ENCODE measurements at places on chromosomes 2 and 18.

- DNase-seq: no peak
These were observed 61.3 kb downstream of the TSN start for GRCh38 chr2:121816797-121817196.

GRCh38 chr2:66577321-66578053 is 142.6 kb downstream of the MEIS1 start:
- DNase-seq: no peak

DNA sequence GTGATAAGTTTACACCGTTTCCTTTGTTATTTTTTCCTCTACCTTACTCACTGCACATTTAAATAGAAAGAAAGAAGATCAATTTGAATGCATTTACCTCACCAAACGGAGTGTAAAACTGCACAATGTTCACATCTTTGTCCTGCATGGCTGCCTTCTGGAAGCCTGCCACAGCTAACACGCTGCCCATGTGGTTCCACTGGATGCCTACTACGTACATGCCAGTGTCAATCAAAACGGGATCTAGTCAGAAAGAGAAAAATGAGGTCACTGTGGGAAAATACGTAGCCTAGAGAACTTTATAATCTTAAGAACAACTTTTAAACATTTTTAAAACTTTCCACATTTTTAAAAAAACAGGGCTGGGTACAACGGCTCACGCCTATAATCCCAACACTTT is 16.4 kb downstream of the WDR35 start:
- no peak for DNase-seq

GRCh38 chr2:123596621-123597020 is 428.5 kb upstream of the CNTNAP5 start:
- no peak for DNase-seq

DNA sequence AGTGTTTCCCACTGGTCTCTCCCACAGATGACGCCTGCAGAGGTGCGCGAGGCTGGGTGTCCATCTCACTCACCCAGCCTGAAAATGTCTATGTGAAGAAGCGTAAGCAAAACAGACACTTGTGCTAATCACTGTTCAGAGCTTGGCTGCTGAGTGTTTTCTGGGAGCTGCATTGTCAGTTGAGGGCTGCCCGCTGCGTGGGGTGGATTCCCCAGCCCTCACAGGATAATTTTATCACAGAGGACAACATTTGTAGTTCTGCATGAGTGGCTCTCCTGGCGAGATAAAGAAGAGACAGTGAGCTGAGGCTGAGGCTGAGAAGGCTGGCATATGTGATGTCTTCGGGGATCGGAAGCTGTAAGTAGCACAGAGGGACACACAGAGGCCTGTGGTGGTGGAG is 16.2 kb upstream of the CAPN13 start:
- no peak for DNase-seq

DNA sequence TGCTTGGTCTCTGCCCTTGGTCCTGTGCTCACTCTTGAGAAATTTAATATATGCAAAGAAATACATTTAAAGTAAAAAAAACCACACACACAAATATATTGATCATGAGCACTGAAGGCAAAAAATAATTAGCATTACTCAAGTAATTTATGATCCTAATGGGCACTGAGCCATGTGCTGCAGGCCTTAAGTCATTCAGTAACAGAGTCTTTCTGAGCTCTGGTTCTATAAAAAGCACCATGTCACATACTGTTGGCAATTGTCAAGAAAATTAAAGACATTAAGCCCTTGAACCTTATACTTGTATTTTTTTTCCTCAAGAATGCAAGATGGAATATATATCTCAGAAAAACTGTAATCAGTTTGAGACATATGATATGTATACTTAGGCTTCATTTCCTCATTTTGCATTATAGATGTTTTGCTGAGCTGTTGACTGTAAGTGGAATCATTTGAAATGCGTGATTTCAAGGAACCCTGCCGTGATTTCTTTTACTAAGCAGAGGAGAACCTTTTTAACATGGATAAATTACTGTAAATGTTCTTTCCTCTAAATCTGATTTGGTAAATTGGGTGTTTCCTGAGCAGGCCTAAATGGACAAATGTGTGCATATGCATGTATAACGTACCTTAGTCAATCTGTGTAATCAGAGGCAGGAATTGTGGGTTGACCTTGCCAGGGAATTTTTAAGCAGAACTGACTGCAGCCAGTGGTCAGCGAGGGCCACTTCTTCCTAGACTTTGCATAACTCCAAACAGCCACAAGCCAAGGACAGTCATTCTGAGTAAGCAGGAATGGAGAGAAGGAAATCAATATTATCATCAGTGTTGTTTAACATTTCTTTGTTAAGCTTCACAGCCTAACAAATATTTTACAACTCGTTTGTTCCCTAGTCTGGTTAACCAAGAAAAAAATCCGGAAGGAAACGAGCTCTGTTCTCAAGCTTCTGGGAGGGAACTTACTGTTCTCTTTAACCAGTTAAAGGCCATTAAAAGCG is 191.5 kb upstream of the ATP5MC3 start:
- DNase-seq: no peak

GRCh38 chr2:27211241-27211942 is 449 bp upstream of the ATRAID start:
- DNase-seq: no peak

- no peak for DNase-seq
These were observed 14.5 kb downstream of the CABYR start for GRCh38 chr18:24153397-24153796.

GRCh38 chr2:175030380-175031271 is 25.4 kb upstream of the CHN1 start:
- no peak for DNase-seq

DNA sequence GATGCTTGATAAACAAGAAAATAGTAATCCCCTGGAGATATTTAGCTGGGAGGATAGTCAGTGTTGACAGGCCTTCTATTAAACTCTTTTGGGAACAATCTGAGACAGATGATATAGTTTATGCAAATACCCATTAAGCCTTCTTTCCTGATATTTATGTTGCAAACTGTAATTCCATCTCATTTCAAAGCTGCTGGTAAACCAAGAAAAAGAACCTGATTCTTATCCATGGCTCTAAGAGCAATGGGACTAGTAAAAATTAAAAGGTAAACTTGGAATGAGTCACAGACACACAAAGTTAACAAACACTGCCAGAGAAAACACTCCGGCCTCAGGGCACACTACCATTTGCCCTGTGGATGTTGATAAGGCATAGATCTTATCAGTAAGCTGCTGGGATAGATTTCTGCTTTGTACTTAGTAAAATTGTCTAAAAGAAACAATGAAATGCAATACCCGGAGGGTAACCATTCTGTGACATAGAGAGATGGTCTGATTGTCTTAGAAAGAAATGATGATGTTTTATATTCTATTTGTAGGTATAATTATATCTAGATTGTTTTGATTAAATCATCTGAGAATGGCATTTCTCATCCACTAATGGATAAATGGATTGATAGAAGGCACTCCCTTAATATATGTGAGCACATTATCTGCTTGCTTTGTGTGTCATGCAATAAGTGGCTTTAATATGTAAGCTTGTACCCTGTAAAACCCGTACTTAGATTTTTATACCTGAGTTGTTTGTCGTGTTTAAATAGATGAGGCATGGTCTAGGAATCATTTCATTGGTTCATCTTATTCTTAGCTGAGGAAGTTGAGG is 13.2 kb downstream of the GALR1 start:
- no peak for DNase-seq

DNA sequence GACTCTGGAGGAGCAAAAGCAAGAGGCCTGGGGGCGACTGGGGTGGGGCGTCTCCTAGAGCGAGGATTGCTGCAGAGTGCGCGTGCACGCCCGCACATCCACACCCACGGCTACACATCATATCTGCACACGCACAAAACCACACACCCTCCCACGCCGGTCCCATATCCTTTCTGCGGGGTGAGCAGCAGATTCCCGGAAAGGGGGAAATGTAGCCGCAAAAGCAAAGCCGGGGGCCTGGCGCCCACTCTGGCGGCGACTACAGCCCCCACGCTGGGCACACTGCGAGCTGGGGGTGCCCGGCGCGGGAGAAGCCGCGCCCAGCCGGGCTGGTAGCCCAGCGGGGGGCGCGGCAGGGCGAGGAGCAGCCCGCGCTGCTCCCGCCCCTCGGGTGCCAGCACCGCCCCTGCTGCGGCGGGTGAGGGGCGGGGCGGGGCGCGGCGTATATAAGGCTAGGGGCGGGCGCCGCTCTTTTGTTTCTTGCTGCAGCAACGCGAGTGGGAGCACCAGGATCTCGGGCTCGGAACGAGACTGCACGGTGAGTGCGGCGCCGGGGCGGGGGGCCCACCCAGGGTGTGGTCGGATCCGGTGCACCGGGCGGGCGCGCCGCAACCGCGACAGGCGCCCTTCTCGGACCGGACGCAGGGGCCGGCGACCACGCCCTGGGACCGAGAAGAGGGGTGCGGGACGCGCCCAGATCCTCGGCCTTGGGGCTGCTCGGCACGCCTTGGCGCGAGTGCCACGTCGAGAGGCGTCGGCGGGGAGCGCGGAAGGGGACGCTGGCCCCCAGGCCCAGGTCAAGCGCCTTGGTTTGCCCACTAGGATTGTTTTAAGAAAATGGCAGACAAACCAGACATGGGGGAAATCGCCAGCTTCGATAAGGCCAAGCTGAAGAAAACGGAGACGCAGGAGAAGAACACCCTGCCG is at the start of gene TMSB10:
TSS of gene TMSB10 (plus strand) at position 476 of the 927 bp plus-strand sequence.
- DNase-seq: peak; percentile 86

DNA sequence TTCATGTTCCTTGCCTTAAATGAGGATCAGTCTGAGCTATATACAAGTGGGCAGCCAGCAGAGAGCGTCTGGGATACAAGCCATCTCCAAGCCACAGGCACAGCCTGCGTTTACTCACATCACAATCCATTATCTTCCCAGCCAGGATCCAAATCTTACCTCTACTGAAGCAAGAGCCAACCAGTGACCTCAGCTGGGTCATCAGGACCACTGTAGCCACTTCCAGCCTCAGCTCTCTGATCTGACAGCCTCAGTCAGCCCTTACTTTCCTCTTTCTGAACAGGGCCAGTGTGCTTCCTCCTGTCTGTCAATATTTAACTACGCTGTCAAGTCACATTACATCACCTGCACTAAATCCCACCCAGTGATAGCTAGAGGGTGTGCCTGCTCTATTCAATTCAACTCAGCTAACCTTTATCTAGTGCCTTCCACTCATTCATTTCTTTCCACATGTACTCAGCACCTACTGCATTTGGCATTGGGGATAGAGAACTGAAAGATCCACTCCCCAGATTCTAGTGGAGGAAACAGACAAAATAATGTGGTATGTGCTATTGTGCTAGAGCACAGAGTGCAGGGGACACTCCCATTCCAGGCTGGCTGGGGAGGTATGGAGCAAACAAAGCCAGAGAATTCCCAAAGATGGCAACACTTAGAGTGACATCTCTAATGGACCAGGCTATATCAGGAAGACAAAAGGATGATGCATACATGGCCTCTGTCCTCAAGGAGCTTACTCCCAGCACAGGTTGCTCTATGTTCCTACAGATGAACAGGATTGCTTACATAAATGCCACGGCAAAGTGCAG is 146.5 kb downstream of the NCKAP5 start:
- DNase-seq: no peak

- no peak for DNase-seq
These were observed 32.6 kb upstream of the APCDD1 start for GRCh38 chr18:10421859-10422258.

GRCh38 chr2:75356865-75357264 is 157.5 kb upstream of the TACR1 start:
- DNase-seq: no peak

GRCh38 chr18:22282311-22283115 is 113.1 kb downstream of the GATA6 start:
- DNase-seq: no peak

All from stimulated activated CD4-positive, alpha-beta T cell treated with anti-CD3 and anti-CD28 coated beads, Interleukin-1b, Interleukin-23, amount 100 ng/mL, for 4 hours (primary cell).